ENCODE measurements at places on chromosomes 4 and X.

GRCh38 chr4:28010577-28011240, 1150.1 kb downstream of the STIM2 start:
- no peak for DNase-seq

DNA sequence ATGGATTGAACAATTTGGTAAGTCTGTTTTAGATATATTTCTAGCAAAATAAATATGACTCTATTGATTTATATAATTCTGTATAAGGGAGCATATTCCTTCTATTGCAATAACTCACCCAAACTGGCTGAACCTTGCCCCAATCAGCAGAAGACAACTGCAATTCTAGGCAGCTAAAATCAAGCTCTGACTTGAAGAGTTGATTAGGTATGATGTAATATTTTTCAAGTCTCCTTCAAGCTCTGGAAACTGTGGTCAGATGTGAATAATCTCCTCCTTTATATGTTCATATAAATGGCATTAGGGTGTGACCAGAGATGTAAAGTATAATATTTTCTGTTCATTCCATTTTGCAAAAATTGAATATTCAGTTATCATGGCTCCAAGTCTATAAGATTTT, 8.2 kb downstream of the RASSF6 start:
- DNase-seq: no peak

DNA sequence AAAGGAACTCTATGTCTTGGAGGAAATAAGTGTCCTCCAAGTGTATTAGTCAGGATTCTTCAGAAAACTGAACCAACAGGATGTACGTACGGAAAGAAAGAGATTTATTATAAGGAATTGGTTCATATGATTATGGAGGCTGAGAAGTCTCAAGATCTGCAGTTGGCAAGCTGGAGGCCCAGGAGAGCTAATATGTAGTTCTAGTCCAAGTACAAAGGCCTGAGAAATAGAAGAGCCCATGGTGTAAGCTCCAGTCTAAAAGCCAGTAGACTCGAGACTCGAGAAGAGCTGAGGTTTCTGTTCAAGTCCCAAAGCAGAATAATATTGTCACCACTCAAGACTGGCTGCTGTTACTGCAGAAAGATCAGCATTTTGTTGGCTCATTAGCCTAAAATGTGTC, 65.3 kb upstream of the EFNB1 start:
- no peak for DNase-seq

GRCh38 chrX:144722307-144722706, 525.0 kb upstream of the SPANXN1 start:
- no peak for DNase-seq

DNA sequence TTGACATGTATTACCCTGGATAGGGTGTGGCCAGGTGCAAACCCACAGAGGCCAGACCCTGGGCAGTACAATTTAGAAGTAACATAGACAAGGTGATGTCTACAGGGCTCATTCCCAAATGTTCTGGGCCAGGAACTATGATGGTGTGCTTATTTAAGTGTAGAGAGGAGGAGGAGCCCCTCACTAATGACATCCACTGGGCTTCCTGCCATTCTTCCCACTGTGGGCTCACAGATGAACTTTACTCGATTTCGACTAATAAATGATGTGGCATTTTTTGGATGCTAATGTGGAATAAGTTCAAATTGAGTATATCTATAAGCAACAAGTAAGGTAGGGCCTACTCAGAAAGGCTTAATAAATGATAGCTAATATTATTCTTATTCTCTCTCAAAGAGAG, 280.9 kb upstream of the BOD1L1 start:
- no peak for DNase-seq

DNA sequence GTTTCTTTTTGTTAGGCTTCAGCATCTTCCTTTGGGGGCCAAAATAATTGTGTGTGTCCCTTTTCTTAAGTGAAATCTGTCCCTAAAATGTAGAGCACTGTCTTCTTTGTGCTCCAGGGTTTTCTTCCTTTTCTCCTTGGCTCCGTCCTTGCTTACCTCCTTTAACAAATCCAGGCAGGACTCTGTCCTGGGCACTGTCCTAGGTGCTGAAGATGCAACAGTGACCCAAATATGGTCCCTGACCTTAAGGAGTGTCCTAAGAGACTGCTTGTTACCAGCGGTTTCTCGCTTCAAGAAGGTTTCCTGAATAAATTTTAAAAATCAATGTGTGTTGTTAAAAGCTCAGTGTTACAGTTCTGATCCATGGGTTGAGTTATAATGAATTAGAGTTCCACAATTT, 471.8 kb downstream of the KCNIP4 start:
- DNase-seq: peak; percentile 4

DNA sequence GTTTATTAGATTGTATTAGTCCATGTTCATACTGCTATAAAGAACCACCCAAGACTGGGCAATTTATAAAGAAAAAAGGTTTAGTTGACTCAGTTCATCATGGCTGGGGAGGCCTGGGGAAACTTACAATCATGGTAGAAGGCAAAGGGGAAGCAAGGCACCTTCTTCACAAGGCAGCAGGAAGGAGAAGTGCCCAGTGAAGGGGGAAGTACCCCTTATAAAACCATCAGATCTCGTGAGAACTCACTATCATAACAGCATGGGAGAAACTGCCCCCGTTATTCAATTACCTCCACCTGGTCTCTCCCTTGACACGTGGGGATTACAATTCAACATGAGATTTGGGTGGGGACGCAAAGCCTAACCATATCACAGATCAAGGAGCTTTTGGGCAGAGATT, 8.1 kb upstream of the HSD17B13 start:
- no peak for DNase-seq

- no peak for DNase-seq
Measured at GRCh38 chr4:3709846-3710441, 56.2 kb upstream of the ADRA2C start.

- no peak for DNase-seq
Measured at GRCh38 chr4:147799986-147800555, 68.2 kb downstream of the ARHGAP10 start.

GRCh38 chr4:134421734-134422133, 220.1 kb upstream of the PABPC4L start:
- no peak for DNase-seq

- DNase-seq: no peak
Measured at GRCh38 chr4:20338841-20339240, 87.1 kb downstream of the SLIT2 start.

GRCh38 chrX:66012094-66012534, 27.8 kb downstream of the VSIG4 start:
- no peak for DNase-seq

DNA sequence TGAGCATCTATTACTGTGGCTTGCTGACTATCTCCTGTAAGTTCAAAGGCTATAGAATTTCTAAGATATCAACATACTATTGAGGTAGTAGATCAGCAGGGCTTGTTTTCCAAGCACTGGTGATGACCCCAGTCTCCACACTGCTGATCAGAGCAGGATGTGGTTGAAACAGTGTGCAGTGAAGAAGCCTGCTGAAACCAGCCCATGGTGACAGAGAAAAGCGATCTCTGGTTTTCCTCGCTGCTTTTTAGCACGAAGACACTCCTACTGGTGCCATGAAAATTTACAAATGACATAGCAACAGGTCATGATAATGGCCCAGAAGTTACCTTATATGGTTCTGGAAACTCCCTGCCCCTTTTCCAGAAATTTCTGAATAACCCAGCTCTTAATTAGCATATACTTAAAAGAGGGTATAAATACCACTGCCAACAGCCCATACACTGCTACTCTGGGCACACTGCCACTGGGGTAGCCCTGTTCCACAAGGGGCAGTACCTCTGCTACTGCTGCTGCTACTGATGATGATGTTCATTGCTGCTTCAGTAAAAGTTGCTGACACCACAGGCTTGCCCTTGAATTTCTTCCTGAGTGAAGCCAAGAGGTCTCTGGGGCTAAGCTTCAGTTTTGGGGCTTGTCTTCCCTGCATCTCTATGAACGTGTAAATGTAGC, 1689.5 kb upstream of the PCDH10 start:
- no peak for DNase-seq

DNA sequence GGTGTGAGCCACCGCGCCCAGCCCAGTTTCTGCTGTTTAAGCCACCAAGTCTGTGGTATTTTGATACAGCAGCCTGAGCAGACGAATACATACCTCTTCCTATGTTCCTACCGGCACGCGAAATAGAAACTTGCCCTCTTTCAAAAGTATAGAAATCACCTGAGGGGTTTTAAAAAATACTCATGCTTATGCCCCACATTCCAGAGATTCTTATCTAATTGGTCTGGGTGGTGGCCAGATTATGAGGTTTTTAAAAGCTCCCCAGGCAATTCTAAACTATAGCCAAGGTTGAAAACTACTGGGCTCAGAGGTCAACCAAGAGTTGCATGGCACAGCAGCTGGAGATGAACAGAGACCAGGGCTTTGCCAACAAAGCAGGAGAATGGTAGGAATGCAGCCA, 24.9 kb upstream of the HUWE1 start:
- DNase-seq: peak; percentile 66

DNA sequence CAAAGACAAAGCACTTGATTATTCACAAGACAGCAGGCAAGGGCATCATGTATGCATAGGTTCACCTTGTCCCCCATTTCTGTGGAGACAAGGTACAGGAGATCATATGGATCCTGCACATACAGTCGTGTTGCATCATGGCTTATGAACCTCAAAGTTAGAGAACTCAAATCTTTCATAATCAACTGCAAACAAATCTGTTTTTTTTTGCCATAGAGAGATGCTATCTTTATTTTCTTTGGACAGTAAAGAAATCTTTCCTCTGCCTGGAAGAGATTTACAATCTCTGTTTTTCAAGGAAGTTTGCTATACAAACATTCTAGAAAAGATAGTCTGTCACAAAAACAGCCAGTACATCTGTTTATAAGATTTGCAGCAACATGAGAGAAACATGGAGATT, 578.8 kb downstream of the ANKRD50 start:
- DNase-seq: no peak

- no peak for DNase-seq
Measured at GRCh38 chrX:40325161-40325560, 227.4 kb upstream of the BCOR start.

DNA sequence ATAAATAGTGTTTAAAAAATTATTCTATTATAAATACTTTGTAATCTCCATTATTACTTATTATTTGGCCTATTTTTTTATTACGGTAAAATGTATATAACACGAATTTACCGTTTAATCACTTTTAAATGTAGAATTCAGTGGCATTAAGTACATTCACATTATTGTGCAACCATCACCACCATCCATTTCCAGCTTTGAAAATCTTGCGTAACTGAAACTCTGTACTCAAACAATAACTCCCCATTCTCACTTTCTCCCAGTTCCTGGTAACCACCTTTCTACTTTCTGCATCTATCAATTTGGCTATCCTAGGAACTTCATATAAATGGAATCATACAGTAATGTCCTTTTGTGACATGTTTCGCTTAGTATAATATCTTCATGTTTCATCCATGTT, 45.7 kb downstream of the PASD1 start:
- no peak for DNase-seq

DNA sequence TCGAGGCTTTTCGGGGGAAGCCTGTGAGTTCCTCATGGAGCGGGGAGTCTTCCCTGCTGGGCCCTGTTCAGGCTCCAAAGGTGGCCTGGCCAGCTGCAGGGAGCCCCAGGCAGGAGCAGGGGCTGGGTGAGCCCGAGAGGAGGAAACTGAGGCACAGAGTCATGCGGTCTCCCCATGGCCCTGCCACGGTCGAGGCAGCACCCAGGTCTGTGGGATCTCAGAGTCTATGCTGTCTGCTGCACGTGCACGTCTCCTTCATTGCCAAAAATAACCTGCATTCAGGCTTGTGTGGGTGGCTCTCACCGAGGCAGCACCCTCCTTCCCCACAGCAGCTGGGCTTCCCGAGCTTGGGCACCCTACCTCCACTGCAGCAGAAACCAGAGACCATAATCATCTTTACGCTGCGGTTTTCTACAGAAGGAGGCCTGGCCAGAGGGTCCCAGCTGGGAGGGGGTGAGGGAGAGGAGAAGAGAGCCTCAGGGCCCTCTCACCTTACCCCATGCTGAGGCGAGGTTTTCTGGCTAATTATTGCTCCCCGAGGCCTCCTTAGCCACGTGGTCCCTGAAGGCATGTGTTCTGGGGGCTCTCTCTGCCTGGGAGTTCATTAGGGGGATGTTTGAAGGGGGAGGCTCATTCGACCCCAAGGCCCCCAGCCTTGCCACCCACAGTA, 64.3 kb downstream of the CPZ start:
- DNase-seq: no peak

DNA sequence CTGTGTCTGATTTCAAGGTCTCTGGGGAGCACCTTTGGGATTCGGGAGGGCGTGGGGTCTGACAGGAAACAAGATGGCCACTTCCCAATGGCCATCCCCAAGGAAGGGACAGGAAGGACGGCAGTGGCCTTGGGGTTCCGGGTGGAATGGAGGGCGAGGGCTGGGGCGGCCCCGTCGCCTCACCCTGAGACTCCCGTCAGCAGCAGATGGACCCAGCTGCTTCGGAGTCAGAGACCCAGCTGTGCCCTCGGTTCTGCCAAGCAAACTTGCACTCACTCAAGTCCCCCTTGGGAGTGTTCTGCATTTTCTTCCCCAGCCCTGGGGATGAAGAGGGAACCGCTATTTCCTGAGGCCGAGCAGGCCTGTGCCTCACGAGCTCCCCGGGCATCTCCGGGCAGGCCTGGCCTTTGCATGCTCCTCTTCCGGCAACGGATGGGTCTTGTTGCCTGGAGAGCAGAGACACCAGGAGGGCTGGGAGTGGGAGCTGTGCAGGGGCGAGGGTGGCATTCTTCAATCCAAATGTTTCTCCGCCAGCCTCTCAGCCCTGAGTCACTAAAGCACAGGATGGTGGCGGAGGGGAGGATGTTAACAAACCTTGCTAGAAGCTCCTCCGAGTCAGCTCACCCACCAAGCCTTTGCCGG, 6.8 kb upstream of the DUSP9 start:
- DNase-seq: no peak

DNA sequence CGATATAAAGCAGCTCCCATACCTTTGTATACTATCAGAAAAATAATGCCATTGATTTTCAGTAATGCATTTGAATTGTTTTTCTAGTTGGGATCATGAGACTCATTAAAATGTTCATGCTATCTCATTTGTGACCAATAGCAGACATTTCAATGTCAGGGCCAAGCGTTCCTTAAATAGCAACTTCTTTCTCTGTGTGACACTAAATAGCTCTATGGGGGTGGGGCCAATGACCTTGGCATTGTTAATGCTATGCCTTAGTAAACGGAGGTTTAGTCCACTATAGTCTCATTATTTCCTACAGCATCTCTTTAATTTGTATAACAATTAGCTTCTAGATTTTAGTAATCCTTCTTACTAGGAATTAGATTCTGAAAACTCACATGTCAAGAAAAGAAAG, 48.6 kb upstream of the ARHGAP24 start:
- DNase-seq: no peak

DNA sequence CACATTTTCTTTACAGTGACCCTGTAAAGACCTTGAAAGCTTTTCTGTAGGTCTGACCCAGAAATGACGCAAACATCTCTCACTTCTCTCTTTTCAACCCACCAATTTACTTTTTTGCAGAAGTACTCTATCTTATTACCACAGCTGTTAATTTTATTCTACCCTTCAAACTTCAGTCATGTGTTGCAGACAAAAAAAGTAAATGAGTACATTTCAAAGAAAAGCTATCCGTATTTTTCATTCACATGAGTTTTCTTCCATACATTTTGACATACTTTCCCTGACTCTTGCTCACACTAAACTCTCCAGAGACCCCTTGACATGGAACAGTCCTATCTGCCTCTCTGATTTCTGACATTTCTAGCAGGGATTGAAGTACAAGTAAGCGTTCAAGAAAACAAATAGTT, 51.7 kb downstream of the SLC7A11 start:
- DNase-seq: no peak

All from PC-9 (cell line).